HS-27A (cell line): ENCODE measurements at places on chromosomes 12 and 14.

DNA sequence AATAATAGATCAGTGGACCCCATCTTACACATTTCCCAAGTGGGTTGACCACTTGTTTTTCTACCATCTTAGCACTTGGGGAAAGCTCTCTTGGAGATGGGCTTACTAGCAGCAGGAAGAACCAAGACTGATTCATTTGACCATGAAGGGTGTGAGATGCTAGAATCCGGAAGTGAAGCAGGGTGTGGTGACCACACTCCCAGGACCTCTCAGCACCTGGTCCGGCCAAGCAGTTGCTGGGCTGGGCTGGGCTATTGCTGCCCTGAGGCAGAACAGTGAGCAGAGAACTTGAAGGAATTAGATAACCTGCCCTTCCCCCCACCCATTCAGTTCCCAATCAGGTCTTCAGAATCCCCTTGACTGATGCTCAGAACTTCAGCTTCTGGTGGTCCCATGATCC lies 24.4 kb downstream of the ADCY6 start:
- DNase-seq, result no peak

DNA sequence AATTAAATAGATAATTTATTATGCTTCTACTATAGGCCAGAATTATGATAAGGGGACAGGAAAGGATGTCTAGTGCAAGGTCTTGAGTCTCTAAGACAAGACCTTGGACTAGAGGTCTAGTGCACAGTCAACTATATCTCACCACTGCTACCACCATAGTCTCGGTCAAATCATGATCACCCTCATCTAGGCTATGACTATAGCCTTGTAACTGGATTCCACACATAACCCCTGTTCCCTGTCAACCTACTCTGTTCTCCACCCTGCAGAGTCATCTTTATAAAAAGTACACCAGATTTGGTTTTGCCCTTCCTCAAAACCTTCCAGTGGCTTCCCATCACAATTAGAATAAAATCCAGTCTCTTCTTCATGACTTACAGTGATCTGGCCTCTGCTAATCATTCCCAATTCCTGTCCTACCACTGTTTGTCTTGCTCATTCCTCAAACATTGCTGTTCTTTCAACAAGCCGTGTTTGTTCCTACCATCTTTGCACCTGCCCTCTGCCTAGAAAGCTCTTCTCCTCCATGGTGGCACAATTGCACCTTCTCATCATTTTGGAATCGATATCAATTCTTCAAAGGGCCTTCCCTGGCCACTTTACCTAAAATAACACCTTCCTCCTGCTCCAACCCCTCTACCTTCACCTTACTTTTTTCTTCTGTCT lies 169.4 kb downstream of the FOXN3 start:
- no peak for DNase-seq

DNA sequence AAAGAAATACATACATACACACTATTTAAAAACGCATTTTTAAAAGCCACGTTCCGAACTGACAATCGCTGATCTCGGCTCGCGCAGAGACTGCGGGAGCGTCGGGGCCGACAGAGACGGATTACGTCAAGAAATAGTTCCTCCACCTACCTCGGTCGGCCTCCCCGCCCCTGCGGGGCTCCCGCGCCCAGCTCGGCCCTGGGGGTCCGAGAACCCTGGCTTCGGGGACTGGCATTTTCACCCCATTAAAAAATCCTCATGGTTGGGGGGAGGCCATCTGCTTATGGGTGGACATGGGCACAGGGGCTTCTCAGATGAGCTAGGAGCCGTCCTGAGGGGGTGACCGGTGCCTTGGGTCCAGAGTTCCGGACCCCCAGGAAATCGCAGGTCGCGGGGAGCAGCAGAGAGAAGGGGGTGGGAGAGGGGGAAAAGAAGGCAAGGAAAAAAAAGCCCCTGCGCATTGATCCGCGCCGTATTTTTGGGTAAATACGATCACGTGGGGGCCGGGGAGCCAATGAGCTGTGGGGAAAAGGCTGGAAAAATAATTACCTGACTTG lies 324 bp upstream of the HOXC9 start:
- peak; percentile 59 for DNase-seq

DNA sequence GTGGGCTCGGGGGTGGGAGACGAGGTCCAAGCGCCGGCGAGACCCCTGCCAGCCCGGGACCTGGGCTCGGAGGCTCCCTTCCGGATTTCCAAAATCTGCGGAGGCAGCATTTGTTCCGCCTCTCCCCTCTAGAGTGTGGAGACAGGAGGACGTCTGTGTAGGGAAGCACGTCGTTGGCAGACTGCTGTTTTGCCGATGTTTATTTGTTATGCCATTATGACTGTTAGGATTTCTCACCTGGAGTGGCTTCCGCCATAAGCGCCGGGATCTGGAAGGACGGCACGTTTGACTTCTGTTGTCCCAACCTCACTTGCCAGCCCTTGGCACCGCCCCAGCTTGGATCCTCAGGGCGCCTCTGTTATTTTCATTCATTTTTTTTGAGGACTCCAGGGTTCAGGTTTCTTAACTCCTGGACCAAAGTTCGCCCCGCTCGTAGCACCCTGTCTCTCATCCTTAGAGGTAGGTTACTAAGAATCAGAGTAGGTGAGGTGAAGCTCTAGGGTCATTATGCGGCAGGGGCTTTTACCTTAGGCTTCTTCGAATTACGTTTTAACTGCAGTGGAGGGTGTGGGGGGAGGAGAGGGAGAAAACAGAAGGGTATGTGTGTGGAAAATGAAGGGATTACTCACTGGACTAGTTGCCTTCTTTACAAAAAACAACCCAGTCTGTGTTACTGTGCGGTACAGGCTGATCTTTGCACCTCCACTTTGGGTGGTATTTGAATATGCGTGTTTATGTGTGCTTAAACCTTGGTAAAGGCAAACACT lies 547 bp upstream of the PYGL start:
- peak; percentile 51 for DNase-seq

GRCh38 chr14:103214461-103214958 lies 91.2 kb downstream of the TNFAIP2 start:
- no peak for DNase-seq

- DNase-seq, result no peak
Measured at GRCh38 chr14:95327558-95328374, 8.1 kb upstream of the CLMN start.

DNA sequence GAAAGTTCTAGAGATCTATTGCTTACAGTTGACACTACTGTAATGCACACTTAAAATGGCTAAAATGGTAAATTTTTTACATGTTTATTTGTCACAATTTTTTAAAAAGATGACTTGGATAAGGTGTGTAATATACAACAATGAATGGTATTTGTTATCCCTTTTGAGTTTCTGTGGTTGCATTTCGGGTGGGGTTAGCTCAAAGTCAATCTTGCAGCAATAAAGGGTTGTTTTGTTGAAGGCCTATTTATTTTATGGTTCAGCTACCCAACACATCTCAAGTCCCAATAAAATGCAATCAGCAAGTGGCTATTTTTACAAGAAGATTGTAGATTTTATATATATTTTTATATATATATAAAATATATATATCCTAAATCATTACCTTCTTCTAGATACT lies 22.1 kb downstream of the SNRPF start:
- DNase-seq, result no peak

DNA sequence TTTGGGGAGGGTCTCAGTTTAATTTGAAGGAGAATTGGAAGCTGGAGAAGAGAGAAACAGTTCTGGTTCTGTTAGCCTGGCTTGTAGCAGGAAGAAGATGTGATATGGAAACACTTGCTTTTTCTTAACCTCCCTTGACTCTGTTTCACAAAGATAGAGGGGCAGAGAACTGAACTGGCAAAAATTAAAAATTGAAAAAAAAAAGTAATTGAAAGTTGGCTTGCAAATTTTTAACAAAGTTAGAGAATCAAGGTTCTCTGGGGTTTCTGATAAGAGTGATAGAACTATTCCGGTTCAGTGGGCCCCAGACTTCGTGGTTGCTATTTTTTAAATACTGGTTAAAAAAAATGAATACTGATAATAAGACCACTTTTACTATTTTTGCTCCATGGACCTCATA lies 2.8 kb downstream of the CRADD start:
- no peak for DNase-seq

GRCh38 chr12:58883576-58884334 lies 36.5 kb downstream of the LRIG3 start:
- DNase-seq, result no peak

- DNase-seq, result no peak
Measured at GRCh38 chr14:67817750-67818438, 1.5 kb upstream of the ZFYVE26 start.

GRCh38 chr12:26046203-26046602 lies 78.6 kb downstream of the BHLHE41 start:
- DNase-seq, result no peak

DNA sequence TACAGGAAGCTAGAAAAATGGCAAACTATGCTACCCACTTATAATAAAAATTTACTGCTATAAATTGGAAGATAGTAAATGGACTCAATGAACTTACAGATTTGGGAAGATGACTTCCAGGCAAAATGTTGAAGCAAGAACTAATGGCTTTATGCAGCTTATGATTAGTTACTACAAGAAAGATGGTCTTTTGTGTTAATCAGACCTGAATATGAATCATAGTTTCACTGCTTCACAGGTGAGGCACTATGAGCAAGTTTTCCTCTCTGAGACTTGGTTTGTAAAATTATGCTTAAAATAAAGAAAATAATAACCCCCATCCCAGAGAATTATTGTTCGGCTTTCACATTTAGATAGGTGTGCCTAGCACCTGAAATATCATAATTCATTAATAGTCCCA lies 19.8 kb upstream of the DCN start:
- no peak for DNase-seq

GRCh38 chr12:2351161-2351560 lies 298.4 kb downstream of the CACNA1C start:
- no peak for DNase-seq

- DNase-seq, result no peak
Measured at GRCh38 chr12:39047539-39048262, 142.3 kb upstream of the CPNE8 start.

GRCh38 chr14:89503431-89503996 lies 86.5 kb upstream of the FOXN3 start:
- no peak for DNase-seq

DNA sequence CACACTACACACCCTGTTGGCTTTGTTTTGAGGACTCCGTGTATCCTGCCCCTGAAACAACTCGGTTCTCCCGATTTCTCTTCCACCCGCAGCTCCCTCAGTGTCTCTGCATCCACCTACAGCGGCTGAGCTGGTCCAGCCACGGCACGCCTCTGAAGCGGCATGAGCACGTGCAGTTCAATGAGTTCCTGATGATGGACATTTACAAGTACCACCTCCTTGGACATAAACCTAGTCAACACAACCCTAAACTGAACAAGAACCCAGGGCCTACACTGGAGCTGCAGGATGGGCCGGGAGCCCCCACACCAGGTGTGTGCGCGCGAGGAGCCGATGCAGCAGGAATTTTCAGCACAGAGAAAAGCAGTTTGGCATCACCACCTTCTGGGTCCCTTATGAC lies 10.5 kb downstream of the ALKBH2 start:
- no peak for DNase-seq

- no peak for DNase-seq
Measured at GRCh38 chr14:94545131-94545841, 16.0 kb upstream of the SERPINA4 start.

- DNase-seq, result no peak
Measured at GRCh38 chr14:49549881-49550280, 36.3 kb downstream of the RPS29 start.

DNA sequence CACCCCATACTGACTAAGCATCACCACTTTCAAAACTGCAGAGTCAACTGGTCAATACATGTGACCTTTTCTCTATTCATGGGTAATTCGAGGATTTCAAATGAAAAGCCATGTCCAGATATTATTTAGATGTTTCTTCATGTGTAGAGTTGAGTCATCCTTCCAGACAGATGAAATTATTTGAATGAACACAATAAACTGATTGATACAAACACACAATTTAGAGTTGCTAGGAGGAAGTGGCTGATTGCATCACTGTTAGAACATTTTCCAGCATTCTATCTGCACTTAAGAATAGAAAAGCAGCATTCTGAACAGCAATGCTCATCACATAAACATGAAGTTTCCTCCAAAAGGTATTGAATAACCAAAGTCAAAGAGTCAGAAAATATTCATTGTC lies 273.5 kb upstream of the SOX5 start:
- no peak for DNase-seq

DNA sequence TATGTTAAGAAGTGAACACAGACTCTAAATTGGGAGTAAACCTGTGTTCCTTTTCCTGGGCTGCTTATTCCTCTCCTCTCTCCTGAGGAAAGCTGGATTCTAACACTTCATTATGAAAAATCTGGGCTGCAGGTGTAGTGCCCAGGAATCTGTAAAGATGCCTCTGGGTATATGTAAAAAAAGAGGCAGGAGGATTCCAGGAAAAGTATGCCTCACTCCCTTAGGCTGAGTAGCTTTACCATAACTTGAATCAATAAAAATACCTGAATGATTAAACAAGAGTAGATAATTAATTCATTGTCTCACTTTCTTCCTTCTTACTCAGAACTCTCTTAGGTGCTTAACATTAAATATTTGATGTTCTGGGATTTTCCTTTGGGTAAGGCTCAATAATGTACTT lies 185.1 kb downstream of the GRIP1 start:
- no peak for DNase-seq

GRCh38 chr14:102965282-102965681 lies 42.8 kb downstream of the AMN start:
- no peak for DNase-seq

GRCh38 chr12:46269429-46270241 lies 792 bp upstream of the SLC38A1 start:
- DNase-seq, result no peak

DNA sequence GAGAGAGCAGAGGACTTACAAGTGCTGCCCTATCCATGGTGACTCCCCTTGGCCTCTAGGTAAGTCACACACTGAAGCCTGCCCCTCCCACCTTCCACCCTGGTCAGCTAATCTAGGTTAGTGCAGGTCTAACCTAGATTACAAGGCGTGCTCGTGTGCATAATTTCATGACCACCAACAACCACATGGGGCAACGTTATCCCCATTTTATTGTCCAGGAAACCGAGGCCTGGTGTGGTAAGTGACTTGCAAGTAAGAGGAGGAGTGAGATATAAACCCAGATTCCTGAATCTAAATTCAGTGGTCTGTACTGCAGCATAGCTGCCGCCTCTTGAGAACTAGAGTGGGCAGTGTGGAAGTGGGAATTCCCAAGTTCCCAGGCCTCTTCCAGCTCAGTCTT lies 171.1 kb downstream of the DAD1 start:
- no peak for DNase-seq

DNA sequence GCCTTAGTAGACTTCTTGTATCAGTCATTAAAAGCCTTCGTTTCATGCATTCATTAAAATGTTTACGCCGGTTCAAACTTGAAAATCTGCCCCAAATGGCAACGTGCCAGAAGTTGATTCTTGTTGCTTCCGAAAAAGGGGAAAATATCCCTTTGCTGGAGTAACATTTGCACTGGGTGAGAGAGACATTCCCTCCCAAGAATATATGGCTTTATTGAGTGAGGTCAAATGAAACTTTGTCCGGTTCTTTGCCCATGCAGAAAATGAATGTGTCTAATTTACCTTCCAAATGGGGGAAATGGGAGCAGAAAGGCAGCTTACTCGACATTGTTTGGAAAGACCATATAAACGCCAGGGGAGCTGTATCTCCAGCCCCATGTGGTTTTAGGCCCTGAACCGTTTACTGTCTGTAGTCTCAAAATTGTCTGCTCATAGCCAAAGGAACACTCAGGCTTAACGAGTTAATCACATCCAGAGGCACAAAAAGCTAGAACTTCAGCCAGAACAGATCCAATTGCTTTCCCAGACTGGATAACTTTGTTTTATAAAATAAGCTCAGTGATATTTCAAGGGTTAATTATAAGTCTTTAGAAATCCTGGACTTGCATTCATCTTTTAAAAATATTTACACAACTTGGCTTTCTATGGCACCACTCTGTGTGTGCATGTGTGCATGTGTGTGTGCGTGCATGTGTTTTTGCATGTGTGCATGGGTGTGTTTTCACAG lies 2.9 kb upstream of the EMP1 start:
- DNase-seq, result no peak
